ENCODE measurements at places on chromosomes 6 and 20.

DNA sequence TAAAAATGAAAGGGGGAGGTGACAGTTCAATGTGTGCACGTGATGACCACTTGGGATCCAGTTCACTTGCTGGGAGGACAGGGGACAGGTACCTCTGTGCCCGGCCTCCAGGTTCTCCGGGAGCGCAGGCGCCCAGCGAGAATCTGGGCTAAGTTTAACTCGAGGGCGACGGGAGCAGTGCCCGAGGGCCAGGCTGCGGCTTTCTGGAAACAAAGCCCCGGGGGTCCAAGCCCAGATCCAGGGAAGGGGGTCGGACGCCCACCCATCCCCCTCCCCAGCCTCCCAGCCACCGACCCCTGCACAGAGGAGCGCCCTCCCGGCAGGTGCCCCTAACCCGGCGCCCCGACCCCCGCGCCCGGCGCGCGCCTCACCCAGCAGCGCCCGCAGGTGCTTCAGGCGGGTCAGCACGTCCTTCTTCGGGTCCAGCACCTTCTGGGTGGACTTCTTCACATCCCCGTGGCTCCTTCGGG lies 405 bp downstream of the RALGAPA2 start:
- DNase-seq, result peak; percentile 28

DNA sequence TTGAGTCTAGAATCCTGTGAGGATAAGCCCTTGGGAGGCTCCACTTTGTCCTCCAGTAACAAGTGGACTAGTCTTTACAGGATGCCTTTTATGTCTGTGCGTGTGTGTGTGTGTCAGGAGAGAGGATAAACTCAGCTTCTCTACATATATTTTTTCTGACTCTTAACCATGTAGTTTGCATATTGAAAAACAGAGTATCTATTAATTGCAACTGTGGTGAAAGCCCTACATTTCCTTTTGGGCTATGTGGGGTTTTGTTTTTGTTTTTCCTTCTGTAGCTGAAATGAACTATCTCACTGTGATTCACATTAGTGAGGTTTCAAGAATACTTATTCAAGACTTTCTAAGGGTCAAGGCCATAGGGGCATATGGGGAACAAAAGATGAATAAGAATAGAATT lies 17.7 kb downstream of the TPBG start:
- no peak for DNase-seq

GRCh38 chr20:64039293-64040160 lies 3.5 kb downstream of the C20orf204 start:
- DNase-seq, result no peak

GRCh38 chr6:44896701-44897100 lies 431.4 kb upstream of the RUNX2 start:
- no peak for DNase-seq

DNA sequence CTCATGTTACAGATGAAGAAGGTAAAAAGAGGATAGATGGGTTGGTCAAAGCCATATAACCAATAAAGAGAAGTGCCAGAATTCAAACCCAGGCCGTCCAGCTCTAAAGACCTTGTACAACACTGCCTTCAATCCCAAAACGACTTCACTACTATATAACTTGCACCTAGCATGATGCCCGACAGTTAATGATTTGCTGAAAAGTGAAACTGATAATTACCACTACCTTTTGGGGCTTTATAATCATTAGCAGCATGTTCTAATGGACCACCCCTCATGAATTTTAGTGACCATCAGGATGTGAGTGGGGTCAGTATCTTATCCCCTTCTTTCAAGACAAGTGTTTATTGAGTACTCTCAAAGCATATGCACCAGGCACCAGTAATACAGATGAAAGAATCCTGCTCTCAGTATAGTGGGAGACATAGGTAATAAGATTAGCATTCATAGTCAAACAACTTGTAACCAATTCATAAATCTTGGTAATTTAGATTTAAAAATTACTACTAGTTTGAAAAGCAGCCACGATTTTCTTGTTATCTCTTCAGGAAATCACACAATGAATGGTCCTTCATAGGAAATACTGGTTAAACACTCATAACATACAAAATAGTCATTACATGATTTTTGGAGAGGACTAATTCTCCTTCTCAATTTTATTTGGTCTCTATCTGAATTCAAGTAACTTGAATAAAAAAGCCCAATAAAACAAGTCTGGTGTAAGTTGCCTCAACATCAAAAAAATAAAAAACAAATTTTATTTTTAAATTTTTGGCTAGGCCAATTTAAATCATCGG lies 98.0 kb downstream of the EPB41L2 start:
- DNase-seq, result no peak

DNA sequence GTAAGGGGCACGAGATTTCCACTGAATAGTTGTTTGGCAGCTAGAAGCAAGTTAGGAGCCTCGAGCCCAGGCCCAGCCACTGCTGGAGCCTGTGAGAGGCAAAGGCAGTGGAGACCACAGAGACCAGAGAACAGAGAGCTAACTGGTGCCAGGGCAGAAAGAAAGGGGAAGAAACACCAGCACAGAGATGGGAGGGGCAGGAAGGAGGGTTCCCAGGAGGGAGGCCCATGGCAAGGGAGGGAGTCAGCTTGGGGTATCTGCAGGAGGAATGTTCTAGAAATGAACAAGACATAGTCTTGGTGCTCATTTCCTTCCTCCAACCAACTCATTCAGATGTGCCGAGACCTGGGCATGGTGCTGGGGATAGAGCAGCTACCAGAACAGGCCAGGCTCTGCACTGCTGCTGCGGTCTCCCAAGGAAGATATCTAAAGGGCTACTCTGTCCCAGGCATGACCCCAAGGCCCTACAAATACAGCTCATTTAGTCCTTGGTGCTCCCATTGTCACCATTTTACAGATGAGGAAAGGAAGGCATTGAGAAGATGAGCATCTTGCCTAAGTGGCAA lies 10.7 kb downstream of the ANGPT4 start:
- no peak for DNase-seq

DNA sequence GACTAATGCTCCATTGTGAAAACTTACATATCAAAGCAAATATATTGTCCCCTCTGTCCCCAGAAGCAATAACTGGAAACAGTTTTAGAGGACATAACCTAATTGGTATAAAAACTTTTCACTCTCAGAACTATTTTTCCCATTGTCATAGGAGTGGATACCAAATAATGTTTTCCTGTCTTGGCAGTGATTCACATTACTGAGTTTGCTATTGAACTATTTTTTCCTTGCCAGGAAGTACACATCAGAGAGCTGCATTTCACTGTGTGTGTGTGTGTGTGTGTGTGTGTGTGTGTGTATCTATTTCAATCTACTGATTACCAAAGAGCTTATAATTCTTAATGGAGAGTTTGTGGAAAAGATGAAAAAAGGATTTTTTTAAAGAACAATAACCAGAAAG lies 45.4 kb downstream of the AKAP12 start:
- no peak for DNase-seq

- no peak for DNase-seq
Observed at GRCh38 chr6:125611573-125612344, 137.7 kb upstream of the HEY2 start.
